Iris pigment epithelial cell (primary cell): ENCODE measurements at places on chromosomes 12 and 14.
A peak's percentile ranks its signal among the peaks of the same experiment; 100 is the strongest.

DNA sequence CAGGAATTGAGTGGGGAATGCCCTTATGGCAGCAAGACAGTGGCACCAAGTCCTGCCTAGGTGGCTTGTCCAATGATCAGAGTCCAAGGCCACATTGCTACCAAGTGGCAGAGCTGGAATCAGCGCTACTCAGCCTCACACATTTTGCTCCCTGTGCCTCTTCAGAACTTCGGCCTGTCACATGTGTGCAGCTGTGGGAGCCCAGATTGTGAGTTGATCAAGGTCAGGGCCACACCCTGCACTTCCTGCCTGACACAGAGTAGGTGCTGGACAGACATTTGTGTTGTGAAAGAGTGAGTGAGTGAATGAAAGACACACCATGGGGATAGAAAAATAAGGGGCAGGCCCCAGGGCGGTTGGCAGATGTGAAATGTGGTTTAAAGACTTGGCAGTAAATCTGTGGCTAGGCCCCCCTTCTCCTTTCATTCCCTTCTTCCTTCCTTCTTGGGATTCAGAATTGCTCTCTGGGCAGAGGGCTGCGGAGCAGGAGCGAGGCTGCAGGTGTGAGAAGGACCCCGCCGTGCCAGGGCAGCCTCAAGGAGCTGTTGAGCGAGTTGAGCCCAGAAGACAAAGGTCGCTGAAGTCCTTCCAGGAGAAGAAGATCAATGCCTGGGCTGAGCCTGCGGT, 83.5 kb downstream of the SLC25A47 start:
- DNase-seq: peak; percentile 40

DNA sequence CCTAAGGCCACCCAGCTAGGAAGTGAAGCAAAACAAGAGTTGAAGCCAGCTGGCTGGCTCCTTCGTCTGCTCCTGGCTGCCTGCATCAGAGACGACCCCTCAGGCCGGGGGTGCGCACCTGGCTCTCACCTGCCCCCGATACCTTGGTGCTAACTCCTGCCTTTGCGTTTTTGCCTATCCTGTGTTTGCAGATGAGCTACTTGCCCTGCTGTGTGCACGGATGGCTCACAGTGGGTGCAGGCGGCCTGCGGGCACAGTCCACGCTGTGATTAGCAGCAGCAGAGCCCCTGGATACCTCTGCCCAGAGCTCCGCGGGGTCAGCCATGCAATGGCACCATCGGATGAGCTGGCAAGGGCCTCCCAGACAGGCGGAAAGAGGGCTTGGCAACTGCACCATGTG, 31.2 kb upstream of the FZD10 start:
- no peak for DNase-seq

DNA sequence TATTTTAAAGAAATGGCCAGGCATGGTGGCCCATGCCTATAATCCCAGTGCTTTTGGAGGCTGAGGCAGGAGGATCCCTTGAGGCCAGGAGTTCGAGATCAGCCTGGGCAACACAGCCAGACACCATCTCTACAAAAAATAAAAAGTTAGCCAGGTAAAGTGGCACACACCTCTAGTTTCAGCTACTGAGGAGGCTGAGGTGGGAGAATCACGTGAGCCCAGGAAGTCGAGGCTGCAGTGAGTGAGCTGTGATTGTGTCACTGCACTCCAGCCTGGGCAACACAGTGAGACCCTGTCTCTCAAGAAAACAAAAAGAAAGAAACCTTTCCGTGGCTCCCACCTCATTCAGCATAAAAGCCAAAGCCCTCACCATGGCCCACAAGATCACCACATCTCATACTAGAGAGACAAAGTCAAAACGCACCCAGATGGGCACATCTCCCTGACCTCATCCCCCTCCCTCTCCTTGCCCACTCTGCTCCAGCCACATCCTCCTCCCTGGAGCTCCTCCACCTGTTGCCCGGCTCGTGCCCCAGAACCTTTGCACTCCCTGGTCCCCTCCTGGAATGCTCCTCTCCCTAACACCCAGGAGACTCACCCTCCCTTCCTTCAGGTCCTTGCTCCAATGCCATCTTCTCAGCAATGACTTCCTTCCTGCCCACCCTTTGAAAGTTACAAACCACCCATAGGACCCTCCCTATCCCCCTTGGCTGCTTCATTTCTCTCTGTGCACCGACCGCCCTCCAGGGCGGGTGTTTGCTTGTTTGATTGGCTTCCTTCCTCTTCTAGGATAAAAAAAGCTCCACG, 4.8 kb upstream of the SCARB1 start:
- DNase-seq: no peak

GRCh38 chr14:64758025-64758521, 53.8 kb downstream of the PLEKHG3 start:
- DNase-seq: peak; percentile 55

- no peak for DNase-seq
These were observed 200.2 kb downstream of the EXOC5 start for GRCh38 chr14:57068511-57068910.
